ENCODE measurements at places on chromosomes 6 and 20.

GRCh38 chr6:114096561-114097172, 125.7 kb upstream of the HDAC2 start:
- DNase-seq = no peak

- no peak for DNase-seq
These were observed 281.7 kb upstream of the PRDM1 start for GRCh38 chr6:105804424-105804823.

DNA sequence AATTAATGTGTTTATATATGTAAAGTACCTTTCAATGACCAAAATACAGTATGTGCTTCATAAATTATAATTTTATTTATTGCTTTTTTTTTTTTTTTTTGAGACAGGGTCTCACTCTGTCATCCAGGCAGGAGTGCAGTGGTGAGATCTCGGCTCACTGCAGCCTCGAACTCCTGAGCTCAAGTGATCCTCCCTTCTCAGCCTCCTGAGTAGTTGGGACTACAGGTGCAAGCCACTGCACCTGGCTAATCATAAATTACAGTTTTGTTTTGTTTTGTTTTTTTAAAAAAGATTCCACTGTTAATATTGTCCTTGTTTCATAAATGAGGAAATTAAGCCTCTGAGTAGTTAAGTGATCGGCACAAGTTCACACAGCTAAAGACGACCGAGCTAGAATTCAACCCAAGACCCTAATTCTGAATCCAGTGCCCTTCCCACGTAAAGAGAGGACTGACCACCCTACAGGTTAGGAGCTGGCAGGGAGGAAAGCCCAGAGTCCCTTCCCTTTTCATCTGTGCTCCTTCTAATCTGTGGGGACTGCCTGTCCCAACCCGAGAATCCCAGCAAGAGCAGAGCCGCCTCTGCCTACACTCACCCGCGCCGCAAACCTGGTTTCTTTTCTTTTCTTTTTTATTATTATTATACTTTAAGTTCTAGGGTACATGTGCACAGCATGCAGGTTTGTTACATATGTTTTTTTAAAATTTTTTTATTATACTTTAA, 8.5 kb upstream of the GDF5 start:
- DNase-seq = no peak

GRCh38 chr20:20895537-20895936, 183.1 kb upstream of the RALGAPA2 start:
- DNase-seq = no peak

DNA sequence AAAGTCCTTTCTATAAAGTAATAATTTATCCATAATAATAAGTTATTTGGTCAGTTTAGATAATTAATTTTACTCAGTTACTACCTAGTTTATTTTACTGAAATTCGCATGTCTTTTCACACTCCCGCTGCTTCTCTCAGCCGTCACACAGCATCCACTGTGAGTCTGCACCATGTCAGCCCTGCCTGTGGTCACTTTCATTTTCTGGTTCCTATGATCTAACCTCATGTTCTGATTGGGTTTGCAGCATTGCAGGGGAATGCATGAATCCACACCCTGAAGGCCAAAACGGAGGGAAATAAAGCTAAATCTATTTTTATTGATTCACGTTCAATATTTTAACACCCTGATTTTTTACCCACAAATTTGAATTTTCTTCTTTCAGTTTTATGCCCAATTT, 47.4 kb downstream of the PDE10A start:
- no peak for DNase-seq

DNA sequence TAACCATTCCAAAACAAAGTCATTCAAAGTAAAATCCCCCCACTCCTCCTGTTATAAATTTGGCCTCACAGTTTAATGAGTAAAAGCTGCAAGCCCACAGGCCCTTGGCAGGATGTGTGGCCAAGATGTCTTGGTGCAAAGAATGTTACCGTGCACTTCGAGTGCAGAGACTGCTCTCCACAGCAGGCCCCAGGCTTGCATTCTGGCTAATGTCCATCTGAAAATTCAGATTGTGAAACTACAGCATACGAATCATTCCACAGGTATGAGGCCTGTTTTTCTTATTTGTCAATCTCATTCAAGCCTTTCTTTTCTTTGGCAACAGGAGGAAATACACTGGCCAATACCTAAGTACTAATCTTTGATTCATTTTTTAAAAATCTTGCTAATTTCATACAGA, 7.1 kb downstream of the RPS6KA2 start:
- no peak for DNase-seq

DNA sequence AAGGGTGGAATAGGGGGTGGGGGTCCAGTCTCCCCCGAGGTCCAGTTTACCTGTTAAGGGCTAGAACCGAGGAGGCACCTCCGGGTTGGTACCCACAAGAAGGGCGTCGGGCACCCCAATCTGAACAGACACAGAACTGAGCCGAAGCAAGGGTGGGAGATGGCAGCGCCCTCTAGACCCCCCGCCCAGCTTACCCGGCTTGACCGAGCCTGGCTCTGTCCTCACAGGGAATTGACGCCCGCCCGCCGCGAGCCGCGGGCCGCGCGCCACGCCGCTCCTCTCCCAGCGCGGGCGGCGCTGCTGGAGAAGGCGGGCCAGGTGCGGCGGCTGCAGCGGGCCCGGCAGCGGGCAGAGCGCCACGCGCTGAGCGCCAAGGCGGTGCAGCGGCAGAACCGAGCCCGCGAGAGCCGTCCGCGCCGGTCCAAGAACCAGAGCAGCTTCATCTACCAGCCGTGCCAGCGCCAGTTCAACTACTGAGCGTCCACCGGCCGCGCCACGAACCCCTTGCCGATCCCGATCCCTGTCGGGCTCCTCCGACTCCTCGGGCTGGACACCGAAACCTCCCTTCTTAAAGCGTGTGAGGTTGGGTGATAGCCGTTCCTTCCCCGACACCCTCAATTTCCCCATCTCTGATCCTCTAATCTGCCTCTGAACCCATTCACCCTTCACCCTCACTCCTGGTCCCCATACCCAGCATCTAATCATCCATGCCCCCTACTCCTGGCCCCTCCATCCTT, 5.9 kb downstream of the TP53INP2 start:
- no peak for DNase-seq

- DNase-seq = peak; percentile 31
These were observed 207.1 kb downstream of the PREX1 start for GRCh38 chr20:48620507-48621375.

- no peak for DNase-seq
These were observed 4.5 kb downstream of the IYD start for GRCh38 chr6:150373260-150373701.

DNA sequence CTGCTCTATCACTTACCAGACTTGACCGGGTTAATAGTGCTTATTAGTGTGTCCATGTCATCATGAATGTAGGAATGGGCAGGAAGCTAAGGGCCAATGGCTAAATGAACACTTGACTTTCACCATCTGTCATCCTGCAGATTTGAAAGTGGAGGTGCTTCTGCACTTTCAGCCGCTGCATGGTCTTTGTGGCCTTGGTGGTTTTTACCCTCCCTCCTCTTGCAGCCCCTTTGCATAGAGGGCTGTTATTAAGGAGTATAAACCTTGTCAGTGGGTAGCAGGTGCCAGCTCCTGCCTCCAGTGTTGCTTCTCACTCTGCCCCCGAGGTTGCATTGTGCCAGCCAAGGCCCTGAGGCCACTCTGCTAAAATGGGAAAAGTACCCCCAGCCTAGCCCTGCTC, 122.2 kb upstream of the TNFAIP3 start:
- DNase-seq = no peak

- DNase-seq = peak; percentile 47
These were observed 13.5 kb upstream of the RAB5IF start for GRCh38 chr20:36591854-36592641.

GRCh38 chr6:98380589-98380988, 453.8 kb upstream of the POU3F2 start:
- no peak for DNase-seq

- no peak for DNase-seq
These were observed 315.2 kb downstream of the ZFAND3 start for GRCh38 chr6:38134704-38135088.

DNA sequence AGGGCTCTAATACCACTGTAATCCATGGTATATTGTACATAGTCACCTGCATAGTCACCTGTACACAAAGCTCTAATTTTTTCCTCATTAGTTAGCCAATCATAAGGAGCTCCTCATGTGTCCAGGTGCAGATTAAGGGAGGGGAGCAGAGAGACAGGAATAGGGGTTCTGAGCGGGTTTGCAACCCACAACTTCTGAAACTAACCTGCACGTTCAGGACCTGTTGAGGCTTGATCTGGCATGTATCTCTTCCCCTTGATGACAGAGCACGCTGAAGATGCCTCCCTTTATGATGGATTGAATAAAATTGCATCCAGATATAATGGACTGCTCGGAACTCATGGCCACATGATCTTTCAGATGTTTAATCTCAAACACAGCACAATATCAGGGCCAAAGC, 179.4 kb upstream of the PRND start:
- no peak for DNase-seq

GRCh38 chr20:30500829-30501440, 756.5 kb upstream of the DEFB115 start:
- DNase-seq = no peak

GRCh38 chr20:42530855-42531448, 658.8 kb downstream of the PTPRT start:
- peak; percentile 27 for DNase-seq

DNA sequence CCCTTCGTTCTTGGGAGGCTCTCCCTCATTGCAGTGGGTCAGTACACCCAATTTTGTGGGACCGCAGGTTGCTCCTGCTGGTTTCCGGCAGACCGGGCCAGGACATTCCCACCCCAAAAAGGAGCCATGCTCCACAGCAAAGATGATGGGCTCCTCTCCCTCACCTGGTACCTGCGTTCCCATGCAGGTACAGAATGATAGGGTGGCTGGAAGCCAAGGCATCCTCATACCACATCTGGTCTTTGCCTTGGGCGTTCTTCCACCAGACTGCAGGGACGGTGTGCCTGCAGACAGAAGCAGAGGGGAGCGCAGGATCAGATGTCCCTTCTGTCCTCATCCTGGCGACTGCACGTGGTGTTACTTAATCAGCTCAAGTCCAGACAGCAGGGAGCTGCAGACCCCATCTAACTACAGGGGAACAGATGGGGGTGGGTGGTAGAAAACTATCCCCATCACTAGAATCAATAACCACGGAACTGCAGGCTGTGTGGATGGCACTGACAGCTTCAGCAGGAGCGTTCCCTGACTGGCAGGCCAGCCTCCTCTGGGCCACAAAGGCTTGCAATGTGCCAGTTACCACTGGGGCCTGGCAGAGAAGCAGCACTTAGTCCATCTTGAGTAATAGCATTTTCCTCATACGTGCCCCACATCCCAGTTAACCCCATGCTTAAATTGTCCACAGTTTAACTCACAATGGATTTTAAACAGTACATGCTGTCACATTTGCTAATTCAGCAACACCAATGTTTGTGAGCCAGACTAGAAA, 70.4 kb downstream of the ABHD12 start:
- DNase-seq = peak; percentile 78

- no peak for DNase-seq
These were observed 100.8 kb upstream of the SLC35B3 start for GRCh38 chr6:8536122-8536521.

DNA sequence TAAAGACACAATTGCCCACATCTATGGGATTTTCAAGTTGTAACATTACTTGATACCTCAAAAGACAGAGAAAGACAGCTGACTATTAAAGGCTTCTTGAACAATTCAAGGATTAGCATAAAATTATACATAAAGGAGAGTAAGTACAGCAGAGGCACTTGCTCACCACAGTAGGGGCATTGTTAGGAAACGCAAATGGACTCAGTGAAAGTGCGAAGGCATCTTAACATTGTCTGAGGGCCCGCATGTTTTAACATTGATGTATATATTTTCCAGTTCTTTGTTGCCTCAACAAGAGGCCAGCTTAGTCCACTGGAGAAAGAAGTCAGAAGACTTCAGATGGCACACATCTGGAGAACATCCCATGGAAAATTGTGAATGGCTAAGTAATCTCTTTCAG, 115.4 kb downstream of the SIM1 start:
- no peak for DNase-seq

- DNase-seq = no peak
These were observed 151.6 kb downstream of the SYNDIG1 start for GRCh38 chr20:24620937-24621519.

DNA sequence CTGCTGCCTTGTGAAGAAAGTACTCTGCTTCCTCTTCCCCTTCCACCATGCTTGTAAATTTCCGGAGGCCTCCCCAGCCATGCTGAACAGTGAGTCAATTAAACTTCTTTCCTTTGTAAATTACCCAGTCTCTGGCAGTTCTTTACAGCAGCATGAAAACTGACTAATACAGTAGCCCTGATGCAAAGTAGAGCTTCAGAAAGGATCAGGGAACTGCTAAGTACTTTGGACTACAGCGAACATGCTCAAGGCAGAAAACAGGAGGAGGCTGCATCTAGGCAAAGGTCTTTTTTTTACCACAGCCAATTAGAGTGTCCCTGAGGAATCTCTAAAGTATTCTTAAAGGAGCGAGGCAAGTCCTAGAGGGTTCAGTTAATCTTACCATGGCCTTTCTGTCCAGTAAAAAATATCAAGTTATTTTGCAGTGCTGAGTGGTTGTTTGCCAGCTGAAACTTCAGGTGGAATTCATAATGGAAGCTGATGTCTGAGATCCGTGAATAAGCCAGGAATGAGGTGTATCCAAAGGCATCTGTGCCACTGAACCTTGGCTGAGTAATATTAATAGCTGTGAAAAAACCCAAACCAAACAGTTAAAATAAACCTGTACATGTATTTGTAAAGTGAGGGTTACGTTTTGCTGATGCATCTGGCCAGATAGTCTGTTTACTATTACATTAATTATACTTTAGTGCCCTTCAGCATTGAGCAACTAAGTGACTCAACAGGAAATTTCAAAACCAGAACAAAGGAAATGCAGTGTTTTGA, 170.4 kb downstream of the PHF3 start:
- DNase-seq = no peak

GRCh38 chr6:109466212-109466923, 10.8 kb upstream of the MICAL1 start:
- no peak for DNase-seq

GRCh38 chr20:58930496-58930895, 50.6 kb upstream of the NELFCD start:
- DNase-seq = no peak

DNA sequence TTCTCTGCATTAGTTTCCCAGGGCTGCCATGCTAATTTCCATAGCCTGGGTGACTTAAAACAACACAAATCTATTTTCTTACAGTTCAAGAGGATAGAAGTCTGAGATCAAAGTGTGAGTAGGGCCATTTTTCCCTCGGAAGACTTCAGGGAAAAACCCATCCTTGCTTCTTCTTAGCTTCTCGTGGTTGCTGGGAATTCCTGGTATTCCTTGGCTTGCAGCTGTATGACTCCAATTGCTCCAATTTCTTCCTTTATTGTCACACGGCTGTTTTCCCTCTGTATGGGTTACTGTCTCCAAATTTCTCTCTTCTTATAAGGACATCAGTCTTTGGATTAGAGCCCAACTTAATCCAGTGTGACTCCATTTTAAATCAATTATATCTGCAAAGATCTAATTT, 128.4 kb upstream of the JAG1 start:
- no peak for DNase-seq

Measured in NCI-H524 treated with DMSO at 0.1 percent for 48 hours (cell line).